Activated CD4-positive, alpha-beta T cell treated with anti-CD3 and anti-CD28 coated beads, Interleukin-2, amount 50 U/mL, for 16 hours (primary cell): ENCODE measurements at places on chromosomes 1 and 21.

DNA sequence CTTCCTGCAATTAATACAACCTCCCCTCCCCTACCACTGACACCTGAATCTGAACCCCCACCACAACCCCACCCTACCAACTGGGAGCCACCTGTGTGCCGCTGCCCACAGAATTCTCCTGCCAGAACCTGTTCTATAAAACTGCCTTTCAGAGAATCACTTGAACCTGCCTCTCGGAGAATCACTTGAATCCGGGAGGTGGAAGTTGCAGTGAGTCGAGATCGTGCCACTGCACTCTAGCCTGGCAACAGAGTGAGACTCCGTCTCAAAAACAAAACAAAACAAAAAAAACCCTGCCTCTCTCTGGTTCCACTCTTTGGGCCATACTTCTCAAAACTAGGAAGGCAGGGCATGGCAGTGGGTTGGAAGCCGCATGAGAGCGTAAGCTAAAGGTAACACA, 5.7 kb downstream of the URB1 start:
- DNase-seq, result no peak

DNA sequence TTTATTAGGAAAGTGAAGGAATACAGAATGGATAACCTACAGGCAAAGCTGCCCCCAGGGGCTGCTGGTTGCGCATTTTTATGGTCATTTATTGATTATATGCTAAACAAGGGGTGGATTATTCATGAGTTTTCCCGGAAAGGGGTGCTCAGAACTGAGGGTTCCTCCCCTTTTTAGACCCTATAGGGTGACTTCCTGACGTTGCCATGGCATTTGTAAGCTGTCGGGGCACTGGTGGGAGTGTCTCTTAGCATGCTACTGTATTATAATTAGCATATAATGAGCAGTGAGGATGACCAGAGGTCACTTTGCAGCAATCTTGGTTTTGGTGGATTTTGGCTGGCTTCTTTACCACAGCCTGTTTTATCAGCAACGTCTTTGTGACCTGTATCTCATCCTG, 5.9 kb upstream of the ASAP3 start:
- DNase-seq, result no peak

DNA sequence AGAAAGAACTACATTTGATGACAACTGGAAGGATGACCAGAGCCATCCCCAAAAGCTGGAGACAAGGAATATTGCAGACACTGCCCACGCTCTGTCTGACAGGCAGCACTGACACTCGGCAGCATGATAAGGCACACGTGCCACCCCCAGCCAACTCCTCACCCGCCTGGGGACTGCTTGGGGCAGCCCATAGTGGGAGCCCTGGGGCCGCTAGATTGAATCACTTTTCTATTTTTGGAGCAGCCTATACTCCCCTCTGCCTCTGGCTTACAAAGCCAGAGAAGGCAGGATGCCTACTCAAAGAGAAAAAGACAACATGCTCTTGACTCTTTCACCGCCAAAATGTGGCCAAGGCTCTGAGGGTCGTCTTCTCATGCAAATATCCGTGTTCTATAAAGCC, 1.3 kb downstream of the SMG5 start:
- DNase-seq, result peak; percentile 69

GRCh38 chr1:62082456-62083363, 111.9 kb upstream of the L1TD1 start:
- DNase-seq, result peak; percentile 34

DNA sequence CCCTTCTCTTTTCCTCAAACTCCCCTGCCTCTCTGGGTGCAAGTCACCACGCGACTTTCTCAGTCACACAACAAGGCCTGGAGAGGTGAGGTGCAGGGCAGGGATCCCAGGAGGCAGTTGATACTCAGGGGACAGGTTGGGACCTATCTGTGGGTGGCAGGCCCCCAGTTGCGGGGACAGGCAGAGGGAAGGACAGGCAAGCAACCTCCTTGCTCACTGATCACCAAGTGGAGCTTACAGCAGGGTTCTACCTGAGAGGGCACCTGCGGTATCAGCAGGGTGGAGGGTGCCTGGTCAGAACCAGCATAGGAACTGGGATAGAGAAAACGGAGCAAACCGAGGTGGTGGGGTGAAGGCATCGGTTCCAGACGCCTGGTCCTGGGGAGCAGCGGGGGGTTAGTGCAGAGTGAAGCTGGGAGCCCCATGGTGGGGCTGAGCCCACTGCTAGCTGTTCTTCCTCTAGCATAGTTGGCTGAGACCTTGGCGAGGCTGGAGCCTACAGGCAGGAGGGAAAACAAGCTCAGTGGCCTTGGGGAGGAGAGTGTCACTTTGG, 24.4 kb upstream of the TENT5C start:
- DNase-seq, result no peak

DNA sequence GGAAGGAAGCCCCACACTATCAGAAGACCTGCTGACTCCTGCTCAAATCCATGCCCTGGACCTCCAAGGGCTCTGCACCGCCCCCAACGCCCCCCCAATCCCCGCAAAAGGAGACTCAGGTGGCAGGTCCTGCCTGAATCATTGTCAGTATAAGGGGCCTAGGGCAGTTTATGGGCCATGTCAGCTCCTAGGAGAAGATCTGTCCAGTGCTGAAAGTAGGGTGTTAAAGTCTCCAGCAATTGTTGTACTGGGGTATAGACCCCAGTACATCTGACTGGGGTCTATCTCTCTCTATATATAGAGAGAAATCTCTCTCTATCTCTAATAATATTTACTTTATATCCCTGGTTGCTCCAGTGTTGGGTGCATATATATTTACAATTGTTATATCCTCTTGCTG, 12.1 kb upstream of the OLIG2 start:
- no peak for DNase-seq

GRCh38 chr1:109252893-109253802, 3.8 kb downstream of the CELSR2 start:
- DNase-seq, result no peak

DNA sequence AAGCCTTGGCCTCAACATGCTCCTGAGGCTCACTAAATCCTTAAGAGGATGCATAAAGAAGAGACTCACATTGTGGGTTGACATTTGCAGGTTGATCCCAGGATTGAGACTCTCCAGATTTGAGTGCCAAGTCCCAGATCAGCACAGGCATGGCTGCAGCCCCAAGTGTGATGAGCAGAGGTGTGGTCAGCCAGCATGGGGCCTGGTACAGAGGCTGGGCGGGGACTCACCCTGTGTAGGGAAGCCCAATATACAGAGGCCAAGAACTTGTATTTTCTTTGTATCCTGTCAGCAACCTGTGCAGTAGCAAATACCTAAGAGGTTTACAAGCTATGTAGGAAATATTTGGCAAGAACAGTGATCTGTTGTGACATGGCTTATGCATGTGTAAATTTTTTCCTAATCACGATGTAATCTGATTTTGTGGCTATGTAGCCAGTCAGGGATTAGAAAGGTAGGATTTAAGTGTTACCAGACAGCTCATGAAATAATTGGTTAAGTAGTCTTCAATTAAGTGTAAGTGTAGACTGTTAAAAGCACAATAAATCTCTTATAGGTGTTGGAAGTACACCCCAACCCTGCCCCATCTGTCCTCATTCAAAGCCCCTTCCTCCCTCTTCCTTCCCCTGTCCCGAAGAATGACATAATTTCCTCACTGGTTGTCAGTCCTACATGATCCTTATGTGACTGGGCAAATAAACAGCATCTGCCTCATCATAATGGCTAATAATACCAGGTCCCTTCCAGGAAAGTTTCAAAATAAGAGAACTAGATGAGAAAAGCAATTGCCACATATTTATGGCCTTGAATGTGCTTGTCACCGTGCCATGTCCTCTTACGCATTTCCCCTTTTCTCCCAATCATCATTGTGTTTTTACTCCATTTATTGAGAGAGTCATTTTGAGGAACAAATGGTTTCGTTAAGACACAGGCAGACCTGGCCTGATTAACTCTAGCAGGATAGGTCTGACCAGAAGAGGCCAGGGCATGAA, 120.9 kb downstream of the HLX start:
- no peak for DNase-seq

GRCh38 chr1:182186757-182187146, 125.2 kb upstream of the ZNF648 start:
- no peak for DNase-seq

DNA sequence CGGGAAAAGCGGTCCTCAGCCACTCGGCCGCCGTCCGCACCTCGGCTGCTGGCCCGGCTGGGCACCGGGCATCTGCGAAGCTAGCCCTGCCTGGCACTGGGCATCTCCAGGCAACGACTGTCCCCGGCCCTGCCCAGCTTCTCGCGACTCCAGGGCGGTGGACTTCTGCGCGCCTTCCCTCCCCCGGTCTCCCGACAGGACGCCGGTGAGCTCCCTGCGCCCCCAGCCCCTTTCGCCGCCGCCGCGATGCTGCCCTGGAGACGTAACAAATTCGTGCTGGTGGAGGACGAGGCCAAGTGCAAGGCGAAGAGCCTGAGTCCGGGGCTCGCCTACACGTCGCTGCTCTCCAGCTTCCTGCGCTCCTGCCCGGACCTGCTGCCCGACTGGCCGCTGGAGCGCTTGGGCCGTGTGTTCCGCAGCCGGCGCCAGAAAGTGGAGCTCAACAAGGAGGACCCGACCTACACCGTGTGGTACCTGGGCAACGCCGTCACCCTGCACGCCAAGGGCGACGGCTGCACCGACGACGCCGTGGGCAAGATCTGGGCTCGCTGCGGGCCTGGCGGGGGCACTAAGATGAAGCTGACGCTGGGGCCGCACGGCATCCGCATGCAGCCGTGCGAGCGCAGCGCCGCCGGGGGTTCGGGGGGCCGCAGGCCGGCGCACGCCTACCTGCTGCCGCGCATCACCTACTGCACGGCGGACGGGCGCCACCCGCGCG, 514 bp downstream of the FAM43B start:
- no peak for DNase-seq
